ENCODE measurements at places on chromosomes 1 and 21. TPM values are rescaled to one million over a fixed set of nuclear protein-coding genes. Genes with fewer than 3 reads are reported as not detected.

- DNase-seq = no peak
Observed at GRCh38 chr1:236207121-236207520, 64.8 kb downstream of the GPR137B start.

- no peak for DNase-seq
Observed at GRCh38 chr1:183873642-183874041, 68.7 kb downstream of the RGL1 start.

- DNase-seq = no peak
Observed at GRCh38 chr1:178071811-178072210, 22.1 kb upstream of the RASAL2 start.

DNA sequence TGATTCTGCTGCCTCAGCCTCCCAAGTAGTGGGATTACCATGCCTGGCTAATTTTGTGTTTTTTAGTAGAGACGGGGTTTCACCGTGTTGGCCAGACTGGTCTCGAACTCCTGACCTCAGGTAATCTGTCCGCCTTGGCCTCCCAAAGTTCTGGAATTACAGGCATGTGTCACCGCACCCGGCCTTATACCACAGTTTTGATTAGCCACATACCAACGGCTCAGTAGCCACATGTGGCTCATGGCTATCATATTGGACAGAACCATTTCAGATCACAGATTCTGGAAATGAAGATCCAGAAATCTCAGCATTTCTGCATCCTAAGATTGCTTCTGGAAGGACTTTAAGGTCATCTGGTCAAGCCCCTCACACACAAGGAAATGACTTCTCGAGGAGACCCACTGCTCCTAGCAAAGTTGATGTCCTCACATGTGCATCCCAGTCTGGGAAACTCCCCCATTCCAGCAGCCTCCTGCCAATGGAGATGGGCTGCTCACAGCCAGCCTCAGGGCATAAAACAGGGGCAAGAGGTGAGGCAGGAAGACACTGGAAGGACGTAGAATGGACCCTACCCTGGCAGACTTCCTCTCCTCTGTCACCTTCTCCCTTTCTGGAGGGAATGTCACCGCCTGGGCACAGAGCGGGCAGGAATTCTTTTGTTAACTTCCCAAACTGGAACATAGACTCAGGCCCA is 17.5 kb upstream of the CITED4 start:
- DNase-seq = no peak

GRCh38 chr1:6979003-6979613 is 193.9 kb downstream of the CAMTA1 start:
- DNase-seq = no peak

DNA sequence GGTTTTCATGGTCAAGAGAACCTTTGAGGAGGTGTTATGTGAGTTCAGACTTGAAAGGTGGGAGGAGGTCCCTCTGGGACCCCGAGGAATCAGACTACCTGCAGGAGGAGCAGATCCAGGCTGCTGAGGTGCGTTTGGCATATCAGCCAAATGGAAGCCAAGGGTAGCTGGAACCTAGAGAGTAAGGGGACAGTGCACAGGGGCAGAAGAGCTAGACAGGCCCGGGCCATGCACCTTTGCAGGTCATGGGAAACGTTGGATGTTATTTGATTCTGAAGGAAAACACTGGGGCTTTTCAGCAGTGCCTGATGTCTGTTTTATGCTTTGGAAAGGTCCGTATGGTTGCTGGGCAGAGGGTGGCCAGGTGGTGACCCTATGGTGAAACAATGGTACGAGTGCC is 169.2 kb downstream of the PGBD5 start:
- DNase-seq = no peak

DNA sequence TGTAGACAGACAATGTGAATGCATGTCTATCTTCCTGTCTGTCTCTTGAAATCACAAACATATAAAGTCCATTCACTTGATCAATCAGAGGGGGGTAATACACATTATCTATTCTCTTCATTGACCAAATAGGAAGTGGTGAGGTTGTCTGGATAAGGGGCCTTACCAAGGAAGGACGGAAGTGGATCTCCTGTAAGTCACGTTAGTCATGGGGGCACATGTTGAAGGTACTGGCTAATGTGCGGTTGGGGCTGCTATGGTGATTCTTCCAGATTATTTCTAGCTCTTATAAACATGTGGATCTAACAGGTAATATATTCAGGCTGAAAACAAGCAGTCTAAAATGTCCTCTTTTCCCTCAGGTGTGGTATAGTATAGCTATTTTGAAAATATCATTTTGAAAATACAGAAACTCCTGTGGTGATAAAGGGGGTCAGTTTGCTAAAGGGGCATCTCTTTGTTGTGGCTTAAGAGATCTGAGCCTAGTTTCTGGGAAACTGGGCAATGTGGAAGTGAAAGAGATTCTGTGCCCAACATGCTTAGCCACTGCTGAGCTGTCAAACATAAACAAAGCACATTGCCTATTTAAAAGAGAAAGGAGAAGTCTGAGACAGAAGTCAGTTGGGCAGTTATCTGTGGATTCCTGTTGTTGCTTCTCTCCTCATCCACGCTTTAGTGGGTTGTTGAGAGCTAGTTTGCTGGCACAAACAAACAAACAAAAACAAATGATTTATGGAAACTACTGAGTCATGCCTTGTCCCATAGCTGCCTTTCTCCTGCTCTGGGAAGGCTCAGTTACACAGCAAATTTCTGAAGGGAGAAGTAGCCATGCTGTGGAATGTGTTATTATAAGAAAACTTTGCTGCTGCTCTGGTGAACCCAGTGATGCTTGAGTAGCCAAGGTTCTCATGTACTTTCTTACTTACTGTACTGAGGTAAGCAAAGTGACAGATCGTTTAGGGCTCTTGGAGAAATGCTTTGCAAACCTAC is 166.9 kb downstream of the HLX start:
- DNase-seq = no peak

DNA sequence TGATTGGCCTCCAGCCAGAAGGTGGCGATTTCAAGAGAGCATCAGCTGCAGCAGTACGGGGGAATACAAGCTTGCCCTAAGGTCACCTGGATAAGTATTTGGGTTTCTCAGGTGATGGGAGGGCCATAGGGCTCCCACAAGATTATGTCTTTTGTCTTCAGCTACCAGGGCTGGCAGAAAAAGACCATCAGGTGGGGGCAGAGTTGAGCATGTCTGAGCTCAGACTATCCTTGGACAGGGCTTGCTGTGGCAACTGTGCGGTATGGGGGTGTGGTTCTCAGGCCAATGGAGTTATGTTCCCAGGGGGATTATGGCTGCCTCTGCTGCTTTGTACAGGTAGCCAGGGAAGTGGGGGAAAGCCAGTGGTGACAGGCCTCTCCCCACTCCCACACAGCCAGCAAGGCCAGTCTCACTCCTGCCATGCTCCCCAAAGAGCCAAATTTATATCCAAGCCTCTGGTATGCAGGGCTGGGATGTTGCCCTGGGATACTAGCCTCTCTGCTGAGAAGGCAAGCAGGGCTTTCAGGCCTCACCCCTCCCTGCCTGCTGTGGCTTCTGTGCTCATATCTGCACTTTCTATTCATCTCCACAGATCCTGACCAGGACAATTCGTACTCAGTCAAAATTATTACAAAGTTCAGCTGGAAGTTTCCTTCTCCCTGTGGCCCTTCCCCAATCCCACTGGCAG is 26.6 kb upstream of the CD84 start:
- no peak for DNase-seq

- no peak for DNase-seq
Observed at GRCh38 chr21:27406300-27407009, 439.6 kb upstream of the ADAMTS5 start.

GRCh38 chr21:44767834-44768831 is 33.5 kb downstream of the UBE2G2 start:
- DNase-seq = no peak

DNA sequence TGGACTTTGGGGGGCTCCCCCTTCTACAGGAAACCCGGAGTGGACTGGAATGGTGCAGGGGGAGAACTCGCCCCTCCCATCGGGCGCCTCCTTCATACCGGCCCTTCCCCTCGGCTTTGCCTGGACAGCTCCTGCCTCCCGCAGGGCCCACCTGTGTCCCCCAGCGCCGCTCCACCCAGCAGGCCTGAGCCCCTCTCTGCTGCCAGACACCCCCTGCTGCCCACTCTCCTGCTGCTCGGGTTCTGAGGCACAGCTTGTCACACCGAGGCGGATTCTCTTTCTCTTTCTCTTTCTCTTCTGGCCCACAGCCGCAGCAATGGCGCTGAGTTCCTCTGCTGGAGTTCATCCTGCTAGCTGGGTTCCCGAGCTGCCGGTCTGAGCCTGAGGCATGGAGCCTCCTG is at the start of gene TNFRSF14:
Gene TNFRSF14, plus strand, starts transcription at position 95 of the 401 bp plus-strand sequence. Its CDS starts 294 bp downstream, at position 389.
- DNase-seq = peak; percentile 79

DNA sequence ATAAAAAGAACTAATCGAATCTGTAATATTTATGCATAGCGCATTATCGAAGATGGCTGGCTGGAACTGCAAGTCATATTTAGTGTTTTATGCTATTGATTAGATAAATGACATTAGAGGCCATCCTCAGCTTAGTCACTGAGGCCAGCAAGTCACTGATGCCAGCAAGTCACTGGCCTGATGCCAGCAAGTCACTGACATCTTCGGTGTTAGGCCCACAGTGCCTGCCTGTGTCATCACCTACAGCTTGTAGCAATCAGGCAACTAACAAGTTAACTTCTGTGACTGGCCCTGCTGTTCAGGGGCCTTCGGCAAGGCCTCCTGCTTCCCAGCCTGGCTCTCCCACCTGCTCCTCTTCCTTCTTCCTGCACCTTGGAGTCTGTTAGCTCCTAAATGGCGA is 65.6 kb upstream of the SCCPDH start:
- no peak for DNase-seq

- no peak for DNase-seq
Observed at GRCh38 chr1:8350914-8351684, 33.2 kb downstream of the SLC45A1 start.

- DNase-seq = no peak
Observed at GRCh38 chr1:160836981-160837557, 25.6 kb downstream of the CD244 start.

DNA sequence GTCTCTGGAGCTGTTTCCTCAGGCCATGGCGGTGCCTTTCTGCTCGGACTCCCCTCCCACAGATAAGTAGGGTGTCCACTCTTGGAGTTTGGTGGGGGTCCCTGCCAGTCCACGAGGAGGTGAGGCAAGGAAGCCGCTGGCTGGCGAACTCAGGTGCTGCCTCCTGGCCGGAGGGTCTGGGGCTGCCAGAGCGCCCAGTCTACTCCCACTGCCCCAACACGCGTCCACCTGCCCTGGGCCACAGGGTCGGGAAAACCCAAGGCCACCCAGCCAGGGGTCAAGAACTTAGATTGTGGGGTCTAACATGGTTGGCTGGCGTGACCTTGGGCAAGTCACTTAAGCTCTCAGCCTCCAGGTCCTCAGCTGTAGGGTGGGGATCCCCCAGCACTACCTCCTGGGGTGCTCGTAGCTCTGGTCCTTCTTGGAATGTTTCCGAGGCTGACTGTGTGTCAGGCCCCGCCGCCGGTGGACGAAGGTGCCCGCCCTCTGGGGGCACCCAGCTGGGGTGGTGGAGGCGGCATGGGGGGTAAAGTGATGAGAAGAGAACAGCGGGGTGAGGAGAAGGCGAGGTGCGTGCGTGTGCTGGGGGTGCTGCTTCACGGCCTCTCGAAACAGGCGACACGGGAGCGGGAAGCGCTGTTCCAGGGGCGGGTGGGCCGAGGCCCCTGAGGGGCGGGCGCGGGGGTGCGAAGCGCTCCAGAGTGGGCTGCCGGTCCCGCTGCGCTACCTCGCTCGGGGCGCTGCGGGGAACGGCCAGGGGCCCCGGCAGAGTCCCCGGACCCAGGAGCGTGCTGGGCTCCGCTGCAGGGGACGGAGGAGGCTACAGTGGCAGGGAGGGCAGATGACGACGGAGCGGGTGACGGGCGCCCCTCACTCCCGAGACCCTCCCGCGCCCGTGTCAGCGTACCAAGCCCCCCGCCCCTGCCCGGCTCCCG is 1.2 kb downstream of the SH2D5 start:
- DNase-seq = peak; percentile 51

- DNase-seq = no peak
Observed at GRCh38 chr1:107378426-107378825, 237.6 kb downstream of the NTNG1 start.

DNA sequence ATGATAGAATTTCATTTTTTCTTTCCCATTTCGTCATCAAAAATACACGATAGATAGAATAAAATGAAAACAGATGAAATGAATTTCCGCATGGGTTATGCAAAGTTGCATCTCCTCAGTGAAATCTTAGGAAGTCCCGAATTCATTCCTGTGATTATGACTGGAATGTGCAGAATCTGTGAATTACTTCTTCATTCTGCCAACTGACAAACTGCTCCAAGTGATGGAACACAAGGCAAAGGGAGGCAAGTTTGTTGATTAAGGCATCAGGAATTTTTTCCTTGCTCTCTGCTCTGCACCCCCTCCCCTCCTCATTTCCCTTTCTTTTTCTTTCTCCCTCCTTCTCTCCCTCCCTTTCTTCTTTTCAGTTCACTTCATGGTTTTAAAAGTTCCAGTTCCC is 37.0 kb upstream of the ADGRL4 start:
- no peak for DNase-seq

- DNase-seq = no peak
Observed at GRCh38 chr1:69315823-69316222, 251.9 kb upstream of the LRRC7 start.

Gene TSPAN2
- 1.2 TPM for total RNA-seq

Gene PROK1
- total RNA-seq = not detected

Gene MCOLN2
- 18.8 TPM for total RNA-seq

Gene MROH9
- total RNA-seq = not detected

Gene EXTL1
- total RNA-seq = not detected

Gene TMOD4
- total RNA-seq = 1.2 TPM

All from activated naive CD8-positive, alpha-beta T cell treated with anti-CD3 and anti-CD28 coated beads, Interleukin-2, amount 10 ng/mL, durations not matched to agents 7 days and 5 days (primary cell).